Left kidney (tissue), 8 donors: ENCODE measurements at places on chromosomes 7 and 10.
A peak's percentile ranks its signal among the peaks of the same experiment; 100 is the strongest.

DNA sequence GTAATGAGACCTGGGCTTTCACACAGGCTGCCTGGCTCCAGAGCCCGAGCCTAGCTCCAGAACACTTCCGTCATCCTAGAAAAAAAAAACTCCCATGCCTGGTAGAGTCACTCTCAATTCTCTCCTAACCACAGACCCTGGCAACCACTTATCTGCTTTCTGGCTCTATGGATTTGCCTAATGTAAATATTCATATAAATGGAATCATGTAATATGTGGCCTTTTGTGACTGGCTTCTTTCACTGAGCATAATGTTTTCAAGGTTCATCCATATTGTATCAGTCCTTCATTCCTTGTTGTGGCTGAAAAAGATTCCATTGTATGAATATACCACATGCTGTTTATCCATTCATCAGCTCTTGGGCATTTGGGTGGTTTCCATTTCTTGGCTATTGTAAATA lies 167.7 kb upstream of the MKLN1 start:
- DNase-seq = no peak

GRCh38 chr7:156386097-156386496 lies 254.5 kb upstream of the RNF32 start:
- peak; percentile 64 for DNase-seq

DNA sequence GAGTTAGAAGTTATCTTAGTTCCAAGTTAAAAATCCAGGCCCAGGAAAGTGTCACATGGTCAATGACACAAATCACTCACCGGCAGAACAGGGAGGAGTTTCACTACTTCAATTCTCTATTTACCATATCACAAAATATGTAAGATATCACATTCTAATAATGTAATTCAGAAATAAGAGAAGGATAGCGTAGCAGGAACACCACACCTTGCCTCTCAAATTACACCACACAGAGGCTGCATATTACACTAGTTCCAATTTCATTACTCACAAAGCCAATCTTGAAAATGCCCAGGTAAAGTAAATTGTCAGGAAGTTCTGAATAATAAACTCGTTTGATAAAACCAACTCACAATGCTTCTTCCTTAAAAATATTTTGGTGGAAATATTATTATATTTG lies 169.2 kb downstream of the CTTNBP2 start:
- no peak for DNase-seq

- DNase-seq = no peak
Observed at GRCh38 chr10:21600804-21601433, 66.9 kb downstream of the MLLT10 start.

- no peak for DNase-seq
Observed at GRCh38 chr10:98340261-98340939, 72.4 kb upstream of the LOXL4 start.

DNA sequence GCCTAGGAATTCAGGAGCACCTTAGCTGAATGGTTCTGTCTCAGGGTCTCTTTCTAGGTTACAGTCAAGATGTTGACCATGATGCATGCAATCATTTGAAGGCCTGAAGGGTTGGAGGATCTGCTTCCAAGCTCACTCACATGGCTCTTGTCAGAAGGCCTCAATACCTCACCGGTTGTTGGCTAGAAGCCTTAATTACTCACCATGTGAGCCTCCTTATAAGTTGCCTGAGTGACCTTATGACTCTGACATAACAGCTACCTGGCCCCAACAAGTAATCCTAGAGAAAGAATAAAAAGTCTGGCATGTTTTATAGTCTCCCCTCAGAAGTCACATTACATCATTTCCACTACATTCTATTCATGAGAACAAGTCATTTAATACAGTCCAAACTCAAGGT lies 3.4 kb upstream of the C1GALT1 start:
- no peak for DNase-seq

- DNase-seq = no peak
Observed at GRCh38 chr10:124130198-124130900, 37.0 kb upstream of the CHST15 start.

DNA sequence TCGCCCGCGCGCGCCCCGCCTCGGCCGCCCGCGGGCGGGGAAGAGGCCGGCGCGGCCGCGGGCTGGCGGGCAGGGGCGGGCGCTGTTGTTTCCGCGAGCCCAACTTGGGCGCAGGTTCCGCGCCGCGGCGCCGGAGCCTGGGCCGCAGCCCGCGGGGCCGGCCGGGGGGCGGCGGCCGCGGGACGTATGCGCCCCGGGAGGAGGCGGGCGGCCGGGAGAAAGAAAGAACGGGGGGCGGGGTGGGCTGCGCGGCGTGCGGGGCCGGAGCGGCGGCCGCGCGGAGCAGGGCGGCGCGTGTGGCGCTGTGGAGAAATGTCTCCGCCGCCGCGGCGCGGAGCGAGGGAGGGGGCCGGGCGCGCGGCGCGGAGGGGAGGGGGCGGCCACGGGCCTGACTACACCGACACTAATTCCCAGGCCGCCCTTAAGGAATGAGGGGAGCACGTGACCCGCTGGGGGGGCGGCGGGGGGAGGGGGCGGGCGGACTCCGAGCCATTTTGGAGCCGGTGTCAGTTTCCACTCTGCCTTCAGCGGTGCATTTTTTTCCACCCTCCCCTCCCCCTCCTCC lies at the start of gene BMI1:
Gene BMI1 (plus strand): TSS at position 509 of the 565 bp plus-strand sequence. CDS start 5,351 bp downstream, outside the sequence.
- DNase-seq = no peak

DNA sequence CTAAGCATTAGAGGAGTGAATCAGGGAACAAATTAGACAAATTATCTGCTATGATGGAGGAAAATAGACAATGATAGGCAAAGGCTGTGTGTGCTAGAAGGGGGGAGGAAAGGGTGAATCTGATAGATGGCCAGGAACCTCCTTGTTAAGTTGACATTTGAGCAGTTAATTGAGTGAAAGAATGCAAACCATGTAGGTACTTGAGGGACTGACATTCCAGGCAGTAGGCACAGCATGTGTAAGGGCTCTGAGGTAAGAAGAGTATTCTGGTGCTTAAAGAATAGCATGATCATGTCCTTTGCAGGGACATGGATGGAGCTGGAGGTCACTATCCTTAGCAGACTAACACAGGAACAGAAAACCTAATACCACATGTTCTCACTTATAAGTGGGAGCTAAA lies 48.6 kb upstream of the TES start:
- no peak for DNase-seq

DNA sequence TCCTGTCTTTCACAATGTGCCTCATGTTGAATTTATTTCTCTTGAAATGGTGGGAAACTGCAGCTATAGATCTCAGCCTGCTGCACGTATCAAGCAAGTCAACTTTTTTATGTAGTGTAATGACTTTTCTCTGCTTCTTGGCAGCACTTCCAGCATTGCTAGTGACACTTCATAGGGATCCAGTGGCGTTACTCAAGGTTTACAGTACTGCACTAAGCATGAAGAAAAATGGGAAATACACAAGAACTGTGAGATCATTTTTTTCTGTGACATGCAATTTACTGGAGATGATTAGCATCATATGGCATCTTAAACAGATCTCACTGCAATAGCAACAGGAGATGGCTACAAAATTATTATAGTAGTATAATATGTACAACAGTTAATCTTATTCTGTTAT lies 90.9 kb downstream of the POLR1F start:
- DNase-seq = peak; percentile 31

GRCh38 chr10:87794285-87794684 lies 23.7 kb downstream of the ATAD1 start:
- no peak for DNase-seq

- DNase-seq = no peak
Observed at GRCh38 chr7:155534691-155535090, 11.7 kb downstream of the CNPY1 start.

DNA sequence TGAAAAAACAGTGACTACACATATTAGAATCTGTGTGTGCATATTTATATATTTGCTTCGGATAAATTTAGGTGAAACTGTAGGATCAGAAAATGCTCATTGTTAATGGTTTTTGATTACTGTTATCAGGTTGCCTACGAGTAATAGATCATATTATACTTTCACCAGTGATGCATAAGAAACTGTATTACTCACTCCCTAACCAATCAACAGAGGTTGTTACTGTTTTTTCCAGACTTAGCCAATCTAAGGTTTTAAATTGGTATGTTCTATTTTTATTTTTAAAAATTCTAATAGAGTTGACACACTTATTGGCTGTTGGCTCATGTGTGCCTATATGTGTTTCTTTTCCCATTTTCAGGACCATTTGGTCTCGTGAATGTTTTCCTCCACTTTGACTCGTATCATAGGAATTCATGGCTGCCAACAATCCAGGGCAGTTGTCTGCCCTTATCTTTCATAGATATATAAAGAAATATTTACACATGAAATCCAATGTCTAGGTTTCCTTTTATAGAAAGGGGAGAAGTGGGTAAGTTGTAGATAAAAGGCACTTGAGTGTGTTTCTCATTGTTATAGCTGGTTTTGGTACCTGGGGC lies 59.2 kb downstream of the ANLN start:
- DNase-seq = no peak

DNA sequence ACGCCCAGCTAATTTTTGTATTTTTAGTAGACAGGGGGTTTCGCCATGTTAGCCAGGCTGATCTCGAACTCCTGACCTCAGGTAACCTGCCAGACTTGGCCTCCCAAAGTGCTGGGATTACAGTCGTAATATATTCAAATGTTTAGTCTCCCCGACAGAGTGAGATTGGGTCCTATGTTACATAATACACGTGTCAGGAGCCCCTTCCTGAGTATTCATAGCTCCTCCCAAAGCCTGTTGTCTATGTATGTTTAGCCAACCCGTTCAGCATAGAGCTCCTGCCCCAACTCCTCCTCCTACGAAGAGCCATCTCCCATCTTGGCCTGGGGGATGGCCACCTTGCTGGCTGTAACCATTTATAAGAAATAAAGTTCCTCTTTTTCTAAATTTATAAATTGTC lies 2.7 kb upstream of the PPP2R2D start:
- no peak for DNase-seq

DNA sequence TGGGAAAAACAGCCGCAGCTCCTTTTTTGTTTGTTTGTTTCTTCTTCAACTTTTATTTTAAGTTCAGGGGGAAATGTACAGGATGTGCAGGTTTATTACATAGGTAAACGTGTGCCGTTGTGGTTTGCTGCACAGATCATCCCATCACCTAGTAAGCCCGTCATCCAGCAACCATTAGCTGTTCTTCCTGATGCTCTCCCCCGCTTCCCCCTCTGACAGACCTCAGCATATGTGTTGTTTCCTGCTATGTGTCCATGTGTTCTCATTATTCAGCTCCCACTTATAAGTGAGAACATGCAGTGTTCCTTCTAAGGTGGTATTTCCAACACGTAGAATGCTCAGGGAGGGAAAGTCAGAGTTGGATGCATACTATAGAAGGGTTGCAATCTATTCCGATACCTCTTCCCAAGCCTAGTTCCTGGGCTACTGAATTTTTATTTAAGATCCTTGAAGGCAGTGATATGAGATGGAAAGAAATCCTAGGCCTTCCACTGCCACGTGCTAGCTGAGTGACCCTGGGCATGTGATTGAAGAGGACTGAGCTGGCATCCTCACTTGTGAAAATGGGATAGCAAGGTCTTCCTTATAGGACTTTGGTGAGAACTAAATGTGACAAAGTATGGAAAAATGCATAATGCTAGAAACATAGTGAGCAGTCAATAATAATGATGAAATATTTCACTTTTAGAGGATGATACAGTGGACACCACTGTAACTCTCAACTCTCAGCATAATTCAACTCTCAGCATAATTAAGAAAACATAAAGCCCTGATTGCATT lies 278.5 kb downstream of the REEP3 start:
- DNase-seq = no peak

DNA sequence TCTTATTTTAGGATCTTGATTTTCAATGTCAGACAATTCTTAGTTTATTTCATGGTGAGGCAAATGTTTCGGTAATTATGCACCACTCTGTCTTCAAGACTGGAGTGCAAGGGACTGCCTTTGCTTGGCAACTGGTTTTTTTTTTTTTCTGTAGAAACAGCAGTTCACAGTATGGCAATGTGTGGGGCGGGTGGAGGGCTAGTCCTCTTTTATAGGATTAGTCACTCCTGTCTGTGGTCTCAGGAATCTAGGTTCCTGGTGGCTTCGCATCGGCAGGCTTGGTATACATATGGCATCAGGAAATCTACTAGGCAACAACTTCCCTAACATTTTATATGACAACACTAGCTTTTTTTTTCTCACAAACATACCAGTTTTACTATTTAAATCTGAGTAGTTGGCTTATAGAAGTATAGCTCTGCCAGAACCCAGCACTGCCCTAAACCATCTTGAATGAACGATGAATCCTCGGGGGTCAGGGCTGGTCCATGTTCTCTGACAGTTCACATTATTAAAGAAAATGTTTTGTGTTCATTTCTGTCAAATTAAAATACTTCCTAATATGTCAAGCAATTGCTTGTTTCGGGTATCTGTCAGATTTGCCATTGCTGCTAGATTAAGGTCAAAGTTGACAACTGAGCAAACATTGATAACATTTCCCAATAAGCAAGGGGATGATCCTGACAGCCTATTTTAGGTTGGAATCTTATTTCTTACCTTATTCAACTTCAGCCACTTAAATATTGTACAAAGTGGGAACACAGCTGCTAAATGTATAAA lies 289.7 kb upstream of the VSTM2A start:
- no peak for DNase-seq

DNA sequence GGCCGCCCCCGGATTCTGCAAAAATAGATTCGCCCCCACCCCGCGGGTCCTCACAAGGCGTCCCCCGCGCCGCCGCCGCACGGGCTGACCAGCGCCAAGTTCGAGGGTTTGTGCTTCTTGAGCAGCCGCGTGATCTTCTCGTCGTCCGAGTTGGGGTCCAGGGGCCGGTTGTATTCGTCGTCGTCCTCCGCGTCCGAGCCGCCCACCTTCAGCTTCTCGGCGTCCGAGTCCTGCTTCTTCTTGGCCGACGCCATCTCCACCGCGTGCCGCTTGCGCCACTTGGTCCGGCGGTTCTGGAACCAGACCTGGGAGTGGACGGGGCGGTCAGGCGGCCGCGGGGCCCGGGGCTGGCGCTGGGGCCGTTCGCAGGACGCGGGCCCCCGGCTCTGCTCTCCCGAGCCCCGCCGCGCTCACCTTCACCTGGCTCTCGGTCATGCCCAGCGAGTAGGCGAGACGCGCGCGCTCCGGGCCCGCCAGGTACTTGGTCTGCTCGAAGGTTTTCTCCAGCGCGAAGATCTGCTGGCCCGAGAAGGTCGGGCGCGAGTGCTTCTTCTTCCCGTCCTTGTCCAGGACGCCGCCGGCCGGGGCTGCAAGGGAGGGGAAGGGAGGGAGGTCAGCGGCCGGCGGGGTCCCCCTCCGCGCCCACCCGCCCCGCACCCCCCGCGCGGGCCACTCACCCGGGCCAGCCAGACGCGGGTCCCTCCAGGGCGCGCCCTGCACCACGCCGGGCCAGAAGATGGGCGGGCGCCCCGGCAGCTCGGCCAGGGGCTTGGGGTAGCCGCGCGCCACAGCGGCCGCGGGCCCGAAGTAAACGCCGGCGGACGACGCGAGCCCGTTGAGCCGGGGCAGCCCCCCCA lies 853 bp downstream of the NKX6-2 start:
- DNase-seq = no peak

- no peak for DNase-seq
Observed at GRCh38 chr10:36547965-36548364, 577.4 kb upstream of the ANKRD30A start.

DNA sequence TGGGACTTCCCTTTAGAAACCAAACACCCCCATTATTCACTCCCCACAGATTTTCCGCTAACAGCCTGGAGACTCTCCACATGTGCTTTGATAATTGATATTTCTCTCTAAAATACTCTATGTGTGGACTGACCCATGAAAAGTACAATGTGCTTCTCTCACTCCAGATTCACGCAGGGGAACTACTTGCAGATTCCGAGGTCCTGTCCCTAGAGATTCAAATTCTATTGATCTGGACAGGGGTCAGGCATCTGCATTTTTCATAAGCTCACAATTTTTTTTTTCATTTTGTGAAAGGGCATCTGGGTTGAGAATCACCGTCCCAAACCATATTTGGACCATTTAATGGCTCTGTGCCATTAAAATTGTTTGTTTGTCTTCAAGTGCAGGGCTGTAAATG lies 98.7 kb downstream of the CALCR start:
- peak; percentile 0 for DNase-seq
